ENCODE measurements at places on chromosomes 5 and 9.

DNA sequence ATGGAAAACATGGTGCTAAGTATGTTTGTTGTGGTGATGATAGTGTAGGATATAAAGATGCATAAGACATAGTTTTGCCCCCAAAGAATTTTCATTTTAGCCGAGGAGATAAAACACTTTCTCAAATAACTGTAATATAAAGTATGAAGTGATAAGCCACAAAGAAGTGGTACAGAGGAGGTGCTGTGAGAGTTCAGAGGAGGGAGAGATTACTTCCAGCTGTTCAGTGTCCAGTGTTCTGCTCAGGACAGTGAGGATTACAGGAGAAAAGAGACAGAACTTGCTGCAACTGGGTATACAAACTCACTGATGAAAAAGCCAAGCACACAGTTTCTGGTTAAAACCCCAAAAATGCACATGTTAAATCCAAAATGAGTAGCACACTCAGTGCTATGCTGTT, 309.3 kb downstream of the KIAA0825 start:
- no peak for DNase-seq

DNA sequence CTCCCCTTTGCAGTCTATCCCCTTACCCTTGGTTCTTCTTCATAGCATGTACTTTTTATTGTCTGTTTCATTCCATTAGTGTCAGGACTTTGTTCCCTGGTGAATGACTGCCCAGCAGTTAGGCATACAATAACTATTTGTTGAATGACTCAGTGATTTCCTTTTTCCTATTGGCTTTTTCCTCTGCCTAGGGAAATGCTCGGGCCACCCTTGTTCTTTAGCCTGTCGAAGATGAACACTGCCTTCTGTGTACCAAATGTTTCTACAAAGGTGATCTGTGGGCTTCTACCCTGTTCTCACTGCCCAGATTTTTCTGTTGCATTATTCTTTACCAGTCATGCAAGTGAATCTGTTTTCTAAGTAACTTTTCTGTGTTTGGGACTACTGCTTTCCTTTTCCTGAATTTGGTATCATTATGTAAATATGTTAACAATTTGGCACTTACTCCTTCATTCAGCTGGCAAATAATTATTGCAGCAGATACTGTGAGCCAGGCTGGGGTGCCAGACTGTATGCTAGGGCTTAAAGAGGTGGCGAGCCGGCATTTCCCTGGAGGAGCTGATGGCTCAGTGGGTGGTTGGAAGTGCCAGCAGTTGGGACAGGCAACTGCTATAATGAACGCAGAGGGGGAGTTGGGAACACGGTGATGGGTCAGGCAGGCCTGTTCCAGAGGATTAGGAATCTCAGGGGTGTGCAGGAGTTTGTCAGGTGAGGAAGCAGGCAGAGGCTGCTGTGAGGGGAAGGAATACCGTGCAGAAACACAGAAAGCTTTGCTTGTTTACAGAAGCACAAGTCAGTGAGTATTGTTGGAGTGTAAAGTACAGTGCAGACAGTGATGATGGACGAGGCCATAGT, 30.6 kb downstream of the KDM4C start:
- no peak for DNase-seq

DNA sequence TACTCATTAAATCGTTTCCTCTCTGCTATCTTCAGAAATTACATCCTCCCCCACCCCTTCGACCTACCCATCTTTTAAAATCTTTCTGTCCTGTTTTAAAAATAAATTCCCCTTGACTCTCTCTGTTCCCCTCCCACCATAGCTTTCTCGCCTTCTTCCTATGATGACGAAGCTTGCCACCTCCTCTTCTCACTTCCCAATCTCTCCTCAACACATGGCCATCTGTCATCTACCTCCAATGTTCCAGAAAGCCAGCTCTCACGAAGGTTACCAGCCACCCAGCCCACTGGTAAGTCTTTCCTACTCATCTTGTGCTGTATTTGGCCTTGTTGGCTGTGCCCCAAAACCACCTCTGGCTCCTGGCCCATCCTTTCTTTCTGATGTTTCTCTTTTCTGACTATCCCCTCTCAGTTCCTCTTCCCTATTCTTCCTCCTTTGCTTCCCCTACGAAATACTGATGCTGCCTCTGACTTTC, 346.3 kb downstream of the ENC1 start:
- no peak for DNase-seq

DNA sequence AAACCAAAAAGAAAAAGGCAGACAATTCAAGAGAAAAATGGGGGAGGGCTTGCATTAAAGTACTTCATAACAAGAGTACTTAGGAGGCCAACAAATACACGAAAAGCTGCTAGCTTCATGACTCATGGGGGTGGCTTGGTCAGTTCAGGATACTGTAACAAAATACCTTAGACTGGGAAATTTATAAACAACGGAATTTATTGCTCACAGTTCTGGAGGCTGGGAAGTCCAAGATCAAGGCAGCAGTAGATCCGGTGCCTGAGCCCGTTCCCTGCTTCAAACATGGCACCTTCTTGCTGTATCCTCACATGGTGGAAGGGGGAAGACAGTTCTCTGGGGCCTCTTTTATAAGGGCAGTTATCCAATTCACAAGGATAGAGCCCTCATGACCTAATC, 111.4 kb downstream of the C9orf50 start:
- DNase-seq = no peak

DNA sequence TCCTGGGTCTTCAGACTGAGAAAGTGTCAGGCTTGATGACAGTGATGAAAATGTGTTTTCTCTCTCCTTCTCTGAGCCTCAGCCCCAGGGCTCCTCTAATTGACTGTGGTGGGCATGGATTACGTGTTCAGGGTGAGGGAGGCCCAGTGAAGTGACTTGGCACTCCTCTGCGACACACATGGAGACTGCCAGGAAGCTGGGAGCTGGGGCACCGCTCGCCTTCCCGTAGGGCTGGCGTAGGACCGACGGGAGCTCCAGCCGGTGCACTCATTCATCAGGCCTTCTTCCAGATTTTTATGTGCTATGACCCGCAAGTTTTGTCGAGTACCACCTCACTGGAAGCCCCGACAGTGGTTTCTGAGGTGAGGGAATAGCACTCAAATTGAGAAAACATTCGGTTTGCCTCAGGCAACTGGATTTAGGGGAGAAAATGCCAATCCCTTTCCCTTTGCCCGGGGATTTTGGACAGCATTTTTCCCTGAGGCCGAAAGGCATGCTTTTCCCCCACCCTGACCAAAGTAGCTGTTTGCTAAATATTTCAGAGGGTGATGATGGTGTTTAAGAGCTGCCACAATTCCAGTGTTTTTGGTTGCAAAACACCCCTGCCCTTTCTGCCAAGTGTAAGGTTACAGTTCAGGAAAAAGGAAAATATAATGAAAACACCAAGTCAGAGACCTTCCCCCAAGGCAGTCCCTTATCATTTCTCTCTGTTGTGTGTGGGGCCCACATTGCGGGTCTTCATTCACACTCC, 83.7 kb downstream of the PCSK5 start:
- DNase-seq = no peak

DNA sequence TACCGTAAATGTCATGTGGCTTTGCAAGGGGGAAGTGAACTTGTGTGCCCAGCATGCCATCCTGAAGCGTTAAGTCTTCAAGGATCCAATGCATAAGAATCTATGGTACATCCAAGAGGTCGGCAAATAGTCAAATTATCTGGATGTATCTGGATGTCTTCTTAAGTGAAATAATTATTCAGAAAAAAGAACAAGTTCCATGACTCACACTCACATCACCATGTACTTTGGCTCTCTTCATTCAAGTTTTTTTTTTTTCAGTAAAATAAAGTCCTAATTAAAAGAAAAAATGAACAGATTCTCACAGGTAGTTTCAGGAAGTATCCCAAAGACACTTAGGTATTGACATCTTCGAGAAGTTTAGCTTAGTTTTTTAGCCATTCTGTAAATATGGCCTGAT, 62.7 kb upstream of the MEGF10 start:
- DNase-seq = no peak

GRCh38 chr5:158382473-158382872, 523.5 kb upstream of the CLINT1 start:
- DNase-seq = no peak

DNA sequence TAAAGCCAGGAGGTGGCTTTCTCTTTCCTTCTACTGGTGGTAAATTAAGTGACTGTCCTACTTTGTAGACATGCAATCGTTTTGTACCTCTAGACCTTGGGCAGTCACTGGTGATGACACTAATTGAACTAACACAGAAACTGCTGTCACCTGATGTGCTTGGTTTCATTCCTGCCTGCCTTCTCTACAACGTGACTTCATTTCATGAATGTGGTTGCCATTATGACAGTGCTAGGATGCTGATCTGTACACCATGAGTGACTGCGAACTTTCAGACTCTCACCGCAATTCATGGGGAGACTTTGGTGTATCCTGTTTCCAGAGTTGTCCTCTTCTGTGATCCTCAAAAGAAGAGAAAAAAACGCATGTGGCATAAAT, 47.5 kb downstream of the UBE2QL1 start:
- no peak for DNase-seq

DNA sequence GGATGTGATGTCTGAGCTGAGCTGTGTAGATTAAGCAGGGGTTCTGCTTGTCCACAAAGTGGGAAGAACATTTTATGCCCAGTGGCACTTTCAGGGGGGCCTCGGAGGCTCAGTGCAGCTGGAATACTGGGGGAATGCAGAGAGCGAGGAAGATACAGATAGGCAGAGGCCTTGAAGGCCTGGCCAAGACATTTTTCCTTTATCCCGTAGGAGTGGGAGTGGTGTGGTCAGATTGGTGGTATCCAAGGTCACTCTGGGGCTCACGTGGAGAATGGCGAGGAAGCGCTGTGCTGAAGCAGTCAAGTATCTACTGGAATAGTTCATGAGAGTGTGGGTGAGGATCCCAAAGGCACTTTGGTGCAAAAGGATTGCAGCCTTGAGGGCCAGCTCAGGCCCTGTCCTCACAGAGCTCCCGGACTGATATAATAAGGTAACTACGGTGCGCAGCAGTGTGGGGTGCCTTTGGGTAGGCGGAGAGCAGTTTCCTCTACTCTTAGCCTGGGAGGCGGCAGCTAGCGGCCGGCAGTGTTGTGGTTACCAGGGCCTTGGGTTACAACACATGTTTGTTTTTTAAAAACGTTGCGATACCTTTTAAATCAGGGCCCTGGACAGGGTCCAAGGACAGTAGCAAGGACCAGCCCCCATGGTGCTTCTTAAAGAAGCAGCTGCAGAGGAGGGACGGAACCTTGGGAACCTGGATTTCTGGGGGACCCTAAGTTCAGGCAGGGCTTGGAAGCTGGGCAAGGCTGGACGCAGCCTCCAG, 10.8 kb upstream of the CCDC69 start:
- DNase-seq = no peak

- no peak for DNase-seq
Observed at GRCh38 chr9:24899463-24899862, 353.8 kb upstream of the IZUMO3 start.

GRCh38 chr5:157890836-157891597, 32.1 kb upstream of the CLINT1 start:
- DNase-seq = no peak

DNA sequence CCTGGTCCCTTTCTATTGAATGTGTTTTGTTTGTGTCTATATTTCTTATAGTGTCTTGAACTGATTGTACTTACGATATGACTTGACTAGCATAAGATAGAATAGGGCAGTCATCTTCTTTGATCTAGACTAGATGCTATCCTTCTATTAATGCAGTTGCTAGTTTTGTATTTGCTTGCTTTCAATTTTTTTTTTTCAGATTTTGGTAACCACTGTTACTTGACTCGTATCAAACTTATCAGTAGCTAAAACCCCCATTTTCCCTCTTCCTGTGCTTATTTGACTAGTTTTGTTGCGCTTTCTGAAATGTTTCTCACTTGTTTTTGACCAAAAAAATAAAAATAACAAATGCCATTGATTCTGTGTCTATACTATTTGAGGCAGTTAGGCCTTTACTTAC, 69.0 kb upstream of the CDKN2B start:
- DNase-seq = no peak

DNA sequence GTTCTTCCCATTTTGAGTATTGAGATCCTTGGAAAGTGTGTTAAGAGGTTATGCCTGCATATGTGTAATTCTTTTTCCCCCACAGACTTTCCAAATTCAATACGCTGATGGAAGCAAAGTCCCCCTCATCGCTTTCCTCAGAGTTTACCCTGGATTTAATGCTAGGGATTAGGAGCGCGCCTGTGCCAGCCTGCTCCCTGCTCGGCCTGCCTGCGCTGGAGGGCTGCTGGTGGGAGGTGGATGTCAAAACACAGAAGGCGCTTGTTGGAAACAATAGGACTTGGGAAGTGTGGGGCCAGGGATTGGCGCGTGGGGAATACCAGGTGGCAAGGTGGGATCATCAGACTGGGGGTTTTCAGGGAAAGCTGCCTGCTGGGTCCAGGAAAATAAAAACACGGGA, 39.8 kb upstream of the PTCH1 start:
- no peak for DNase-seq

DNA sequence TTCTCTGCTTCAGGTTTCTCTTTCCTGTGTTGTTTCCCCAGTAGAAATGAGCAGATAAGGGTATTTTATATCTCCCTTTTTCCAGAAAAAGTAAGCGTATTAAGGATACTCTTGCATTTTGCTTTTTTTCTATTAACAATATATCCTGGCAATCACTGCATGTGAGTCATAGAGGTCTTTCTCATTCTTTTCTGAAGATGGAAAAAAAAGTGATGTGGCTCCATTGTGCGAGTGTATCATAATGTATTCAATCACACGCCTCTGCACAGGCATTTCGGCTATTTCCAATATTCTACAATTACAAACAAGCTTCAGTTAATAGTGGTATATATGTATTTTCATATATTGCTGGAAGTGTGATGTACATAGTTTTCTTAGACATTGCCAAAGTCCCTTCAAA, 155.9 kb downstream of the MED27 start:
- no peak for DNase-seq

- no peak for DNase-seq
Observed at GRCh38 chr9:136305804-136306203, 1.9 kb upstream of the CCDC187 start.

DNA sequence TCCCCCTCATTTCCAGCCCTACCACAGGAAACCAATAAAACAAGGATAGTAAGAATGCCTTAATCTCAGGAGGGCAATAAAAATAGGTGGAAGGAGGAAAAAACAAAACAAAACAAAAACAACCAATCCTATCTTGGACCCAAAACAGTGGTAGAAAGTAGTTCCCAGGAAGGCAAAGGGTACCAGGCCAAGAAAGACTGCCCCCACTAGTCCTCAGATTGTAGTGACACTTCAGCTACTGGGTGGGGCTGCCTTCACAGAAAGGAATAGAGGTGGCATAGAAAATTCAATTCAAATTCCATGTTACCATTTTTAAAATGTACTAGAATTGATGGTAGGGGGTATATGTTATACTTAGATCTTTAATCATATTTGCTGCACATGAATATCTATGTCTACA, 59.3 kb downstream of the DPYSL3 start:
- no peak for DNase-seq

- DNase-seq = no peak
Observed at GRCh38 chr9:69346596-69347390, 21.8 kb downstream of the ENTREP1 start.

GRCh38 chr5:2746561-2747032, 4.9 kb downstream of the IRX2 start:
- DNase-seq = no peak

- DNase-seq = no peak
Observed at GRCh38 chr9:131487621-131488031, 15.1 kb upstream of the POMT1 start.
